ENCODE measurements at places on chromosomes 6 and 20. TPM values are rescaled to one million over a fixed set of nuclear protein-coding genes. Genes with fewer than 3 reads are reported as not detected.

- DNase-seq: no peak
Measured at GRCh38 chr20:12353842-12354241, 436.1 kb downstream of the BTBD3 start.

The THBD gene
- total RNA-seq: 11.8 TPM

GRCh38 chr6:12785921-12786320 is 69.4 kb downstream of the PHACTR1 start:
- DNase-seq: no peak

The CST2 gene
- 0.75 TPM for total RNA-seq

GRCh38 chr6:17220040-17220910 is 60.9 kb upstream of the RBM24 start:
- no peak for DNase-seq

The TRIM10 gene
- not detected for total RNA-seq

The SMIM13 gene
- 11.4 TPM for total RNA-seq

DNA sequence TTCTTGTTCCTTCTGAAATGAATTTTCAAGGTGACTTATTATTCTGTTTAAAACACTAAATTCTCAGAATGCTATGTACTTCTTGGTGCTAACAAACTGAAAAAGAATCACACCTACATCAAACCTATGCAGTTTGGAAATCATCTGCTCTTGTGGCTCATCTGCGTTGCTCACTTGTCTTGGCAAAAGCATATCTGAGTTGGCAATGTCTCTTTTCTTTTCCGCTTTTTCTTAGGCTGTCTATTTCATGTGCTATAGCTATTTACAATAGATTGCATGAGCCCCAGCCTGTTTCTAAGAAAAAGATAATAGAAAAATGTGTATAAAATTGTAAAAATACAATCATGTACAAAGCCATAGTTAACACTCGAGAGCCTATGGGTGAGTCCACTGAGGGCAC is 348.9 kb upstream of the AGPAT4 start:
- no peak for DNase-seq

GRCh38 chr20:10131732-10132345 is 86.8 kb upstream of the SNAP25 start:
- DNase-seq: peak; percentile 71

The ATRN gene
- total RNA-seq: 35.9 TPM

DNA sequence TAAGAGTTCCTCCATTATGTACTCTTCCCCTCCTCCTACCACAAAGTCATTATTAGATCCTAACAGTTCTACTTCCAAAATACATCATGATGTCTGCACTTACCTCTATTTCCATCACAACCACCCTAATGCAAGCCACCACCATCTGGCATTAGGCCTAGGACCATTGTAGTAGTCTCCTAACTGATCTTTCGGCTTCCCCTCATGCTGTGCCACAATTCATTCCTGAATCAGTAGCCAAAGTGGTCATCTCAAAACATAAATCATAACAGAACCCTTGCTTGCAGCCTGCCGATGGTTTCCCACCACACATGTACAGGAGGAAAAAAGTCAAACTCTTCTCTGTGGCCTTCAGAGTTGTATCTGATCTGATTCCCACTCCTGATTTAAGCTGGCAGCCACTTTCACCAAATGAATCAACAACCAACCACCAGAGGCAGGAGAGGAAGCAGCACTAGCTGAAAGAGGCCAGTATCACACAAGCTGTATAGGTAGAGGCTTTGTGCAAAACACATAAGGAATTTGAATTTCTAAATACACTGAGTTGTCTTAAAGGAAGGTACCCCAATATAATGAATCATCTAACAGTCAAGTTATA is 26.1 kb downstream of the FAM184A start:
- DNase-seq: no peak

The PEX7 gene
- 15.3 TPM for total RNA-seq

- no peak for DNase-seq
Measured at GRCh38 chr6:134455319-134455718, 137.4 kb upstream of the SGK1 start.

The LIN28B gene
- total RNA-seq: not detected

GRCh38 chr6:45738057-45738455 is 277.6 kb downstream of the CLIC5 start:
- no peak for DNase-seq

DNA sequence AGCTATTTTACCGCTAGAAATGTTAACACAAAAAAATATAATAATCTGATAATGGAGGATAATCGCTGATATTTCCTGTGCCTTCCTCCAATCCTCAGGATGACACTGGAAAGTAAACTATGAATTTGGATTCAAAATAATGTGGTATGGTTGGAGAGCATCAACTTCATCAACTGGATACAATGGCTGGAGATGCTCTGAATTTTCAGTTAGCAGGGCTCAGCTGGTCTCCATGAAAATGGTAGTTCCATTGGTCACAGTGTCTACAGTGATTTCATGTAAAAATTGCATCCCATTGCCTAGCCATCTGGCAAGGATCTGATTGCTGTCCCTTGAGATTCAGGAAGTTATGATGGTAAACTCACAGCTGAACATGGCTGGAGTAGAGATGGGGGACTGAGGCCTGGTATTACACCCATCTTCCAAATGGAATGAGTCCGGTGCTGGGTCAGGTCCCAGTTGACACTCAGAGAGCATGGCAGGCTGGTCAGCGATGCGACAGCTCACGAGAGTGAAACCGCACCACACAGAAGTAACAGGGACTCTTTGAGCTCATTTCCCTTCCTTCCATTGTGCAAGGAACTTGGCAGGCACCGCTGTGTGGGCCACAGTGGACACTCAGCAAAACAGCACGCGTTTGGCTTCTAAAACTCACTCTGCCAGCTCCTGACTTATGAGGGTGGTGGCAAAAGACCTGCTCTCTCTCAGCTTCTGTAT is 142.4 kb upstream of the TNFAIP3 start:
- DNase-seq: peak; percentile 37

The BACH2 gene
- 1.5 TPM for total RNA-seq

DNA sequence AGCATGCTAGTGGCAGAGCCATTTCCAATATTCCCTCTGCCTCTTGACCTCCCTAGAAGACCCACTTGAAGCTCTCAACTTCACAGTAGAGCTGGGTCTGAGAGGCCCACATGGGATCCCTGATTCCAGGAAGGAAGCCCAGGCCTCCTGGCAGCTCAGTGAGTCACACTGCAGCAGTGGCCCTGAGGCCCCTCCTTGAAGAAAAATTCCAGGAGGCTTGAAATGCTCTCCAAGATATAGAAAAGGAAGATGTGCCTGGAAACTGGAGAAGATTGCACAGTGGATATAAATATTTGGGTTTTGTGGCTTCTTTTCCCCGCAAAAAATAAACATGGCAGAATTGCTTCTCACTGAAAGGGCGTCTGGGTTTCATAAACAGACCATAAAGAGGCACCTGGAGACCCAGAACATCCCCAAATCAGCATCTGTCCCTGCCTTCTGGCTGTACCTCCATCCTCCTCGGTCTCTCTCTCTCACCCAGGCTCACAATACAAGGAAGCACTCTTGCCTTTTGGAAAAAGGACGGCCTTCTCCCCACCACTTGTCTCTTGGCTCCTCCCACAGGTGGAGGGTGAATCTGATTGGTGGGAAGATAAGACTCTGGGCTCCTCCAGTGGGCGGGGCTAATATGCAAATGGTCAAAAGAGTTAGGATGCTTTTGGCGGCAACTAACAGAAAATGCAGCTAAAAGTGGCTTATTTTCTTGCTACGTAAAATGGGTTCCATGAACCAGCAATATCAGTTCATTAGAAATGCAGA is 200.0 kb upstream of the SULF2 start:
- DNase-seq: no peak

The SLC35B3 gene
- total RNA-seq: 5.4 TPM

The LST1 gene
- 3.6 TPM for total RNA-seq

DNA sequence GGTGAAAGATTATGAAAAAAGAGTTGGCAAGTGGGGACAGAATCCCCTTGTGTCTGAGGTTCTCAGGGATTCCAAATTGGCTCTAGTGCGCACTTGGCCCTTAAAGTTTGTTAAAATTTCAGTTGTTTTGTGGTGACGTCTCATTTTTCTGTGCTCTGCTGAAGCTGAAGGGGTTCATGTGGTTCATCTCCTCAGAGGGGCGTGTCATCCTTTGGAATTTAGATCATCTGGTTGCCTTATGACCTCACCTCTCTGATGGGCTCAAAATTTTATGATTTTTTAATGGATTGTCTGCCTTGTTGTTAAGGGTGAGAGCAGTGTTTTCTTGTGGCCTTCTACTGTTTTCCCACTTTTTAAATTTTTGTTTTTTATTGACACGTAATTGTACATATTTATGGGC is 20.3 kb downstream of the CYB5R4 start:
- DNase-seq: no peak

- DNase-seq: no peak
Measured at GRCh38 chr6:129257196-129257595, 374.3 kb downstream of the LAMA2 start.

DNA sequence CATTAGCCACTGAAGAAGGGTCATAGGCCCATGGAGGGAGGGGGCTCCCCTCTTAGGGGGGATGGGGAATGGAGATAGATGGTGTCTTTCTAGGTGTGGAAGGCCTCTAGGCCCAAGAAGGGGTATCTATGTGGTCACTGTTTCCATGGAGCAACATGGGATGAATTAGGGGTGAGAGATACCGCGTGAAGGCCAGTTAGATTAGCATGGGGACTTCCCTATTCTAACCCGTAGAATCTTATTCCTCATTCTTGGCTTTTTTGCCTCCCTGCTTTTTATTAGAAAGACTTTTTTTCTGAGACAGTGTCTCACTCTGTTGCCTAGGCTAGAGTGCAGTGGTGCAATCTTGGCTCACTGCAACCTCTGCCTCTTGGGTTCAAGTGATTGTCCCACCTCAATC is 3.2 kb downstream of the RAB44 start:
- DNase-seq: no peak

The PLEKHG1 gene
- total RNA-seq: 16.4 TPM

The REPS1 gene
- 39.2 TPM for total RNA-seq

DNA sequence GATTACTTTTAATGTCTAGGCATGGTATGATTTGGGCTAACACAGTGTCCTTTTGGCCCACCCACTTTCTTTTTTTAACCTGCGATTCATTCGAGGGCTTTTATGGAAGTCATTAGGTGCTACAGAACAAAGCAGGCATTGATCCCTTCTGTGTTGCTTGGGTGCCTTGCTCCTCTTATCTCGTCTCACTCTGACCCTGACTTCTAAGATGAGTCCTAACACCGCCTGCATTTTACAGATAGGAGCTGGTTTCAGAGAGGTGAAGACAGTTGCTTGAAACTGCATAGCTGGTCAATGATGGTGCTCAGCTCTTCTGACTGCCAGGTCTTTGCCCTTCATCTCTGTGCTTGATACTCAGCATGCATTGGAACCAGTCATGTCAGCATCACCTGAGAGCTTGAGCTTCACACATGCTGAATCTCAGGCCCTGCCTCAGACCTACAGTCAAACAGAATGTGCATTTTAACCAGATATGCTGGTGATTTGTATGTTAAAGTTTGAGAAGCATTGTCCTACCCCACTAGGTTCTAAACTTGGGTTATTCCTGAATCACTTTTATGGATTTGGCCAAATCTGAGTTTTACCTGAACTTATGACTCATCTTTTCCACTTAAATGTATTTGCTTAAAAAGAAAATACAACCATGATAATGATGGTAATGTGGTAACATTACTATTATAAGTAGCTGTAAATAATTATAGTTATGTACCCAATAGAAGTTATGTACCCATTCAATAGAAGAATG is 142.3 kb downstream of the PLCB4 start:
- DNase-seq: no peak

The RHAG gene
- not detected for total RNA-seq

DNA sequence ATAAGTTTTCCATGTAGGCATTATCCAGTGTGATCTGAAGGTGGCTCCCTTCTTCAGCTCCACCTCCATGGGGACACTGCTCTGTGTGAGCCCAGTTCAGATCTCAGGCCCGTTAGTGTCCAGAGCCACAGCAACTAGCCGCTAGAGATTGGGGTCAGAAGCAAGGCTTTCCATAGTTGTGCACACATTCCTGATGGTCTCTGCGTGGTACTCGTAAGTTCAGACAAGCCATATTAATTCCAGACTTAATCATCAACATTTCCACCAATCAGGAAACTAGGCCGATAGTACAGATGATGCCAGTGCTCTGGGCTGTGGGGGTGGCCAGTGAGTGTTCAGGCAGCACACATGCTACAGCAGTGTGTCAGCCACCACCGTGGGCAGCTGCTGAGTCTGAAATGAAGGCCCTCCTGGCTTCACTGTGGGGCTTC is 17.5 kb upstream of the SYNCRIP start:
- no peak for DNase-seq

Measured in heart right ventricle (tissue), 16 donors.